ENCODE measurements at places on chromosomes 6 and 20.

GRCh38 chr6:10402648-10403311 is 12.1 kb downstream of the TFAP2A start:
- DNase-seq, result no peak

DNA sequence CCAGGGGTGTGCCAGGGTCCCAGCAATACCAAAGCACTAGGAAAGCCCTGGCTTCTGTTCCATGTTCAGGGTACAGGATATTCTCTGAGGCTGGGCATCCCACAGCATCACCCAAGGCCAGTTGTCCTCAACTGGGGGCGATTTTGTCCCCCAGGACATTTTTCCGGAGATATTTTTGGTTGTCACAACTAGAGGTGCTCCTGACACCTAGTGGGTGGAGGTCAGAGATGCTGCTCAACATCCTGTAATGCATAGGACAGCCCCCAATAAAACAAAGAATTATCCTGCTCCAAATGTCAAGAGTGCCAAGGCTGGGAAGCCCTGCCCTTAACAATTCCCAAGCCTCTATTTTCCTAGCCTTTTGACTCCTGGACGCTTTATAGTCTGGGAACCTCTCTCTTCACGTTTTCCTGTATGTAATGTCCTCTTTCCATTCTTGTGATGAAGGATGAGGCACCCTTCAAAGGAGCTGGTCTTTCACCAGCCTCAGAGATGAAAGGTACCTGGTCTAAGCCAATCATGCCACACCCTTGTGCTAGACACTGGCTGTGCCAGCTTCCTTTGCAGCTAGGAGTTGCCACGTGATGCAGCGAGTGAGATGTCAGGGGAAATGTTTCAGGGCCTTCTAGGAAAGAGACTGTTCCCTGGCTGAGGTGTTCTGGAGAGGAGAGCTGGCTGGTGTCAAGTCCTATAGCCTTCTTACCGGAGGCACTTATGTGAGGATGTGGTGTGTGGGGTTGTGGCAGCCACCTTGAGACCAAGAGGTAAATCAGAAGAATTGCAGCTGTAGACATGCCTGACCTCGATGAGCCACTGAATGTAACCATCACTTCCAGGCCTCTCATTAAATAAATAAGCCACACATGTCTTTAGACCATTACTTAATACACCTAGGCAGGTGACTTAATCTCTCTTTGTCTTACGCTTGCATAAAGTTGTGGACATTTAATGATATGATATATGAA is 23.4 kb upstream of the KCNG1 start:
- DNase-seq, result no peak

- DNase-seq, result no peak
These were observed 158.9 kb upstream of the OLIG3 start for GRCh38 chr6:137652961-137653705.

GRCh38 chr6:163164175-163164900 is 250.2 kb upstream of the QKI start:
- no peak for DNase-seq

GRCh38 chr6:109446072-109446471 is 5.5 kb downstream of the SMPD2 start:
- DNase-seq, result no peak

- no peak for DNase-seq
These were observed 44.8 kb downstream of the POPDC3 start for GRCh38 chr6:105135056-105135455.

DNA sequence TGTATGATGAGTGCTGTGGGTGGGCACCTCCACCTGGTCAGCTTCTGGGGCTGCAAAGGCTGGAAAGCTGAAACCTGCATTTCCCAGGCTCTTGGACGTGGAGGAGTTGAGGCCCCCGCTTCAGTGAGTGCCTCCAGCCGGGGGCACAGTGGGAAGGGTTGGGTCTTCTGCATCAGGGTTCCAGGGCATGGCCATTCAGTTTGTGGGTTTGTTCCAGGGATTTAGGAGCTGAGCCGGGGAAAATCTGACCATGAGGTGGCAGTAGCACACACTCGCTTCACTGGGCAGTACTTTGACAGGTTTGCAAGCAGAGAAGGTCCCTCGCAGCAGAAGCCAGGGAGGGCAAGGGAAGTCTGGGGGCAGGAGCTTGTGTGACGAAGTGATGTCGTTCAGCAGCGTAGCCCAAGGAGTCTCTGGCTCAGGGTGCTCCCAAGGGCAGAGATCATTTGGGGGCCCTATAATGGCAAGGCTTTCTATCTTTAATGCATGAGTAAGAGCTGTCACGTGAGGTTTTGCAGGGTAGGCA is 69.5 kb upstream of the SULF2 start:
- no peak for DNase-seq

GRCh38 chr6:108336971-108337370 is 42.1 kb downstream of the AFG1L start:
- no peak for DNase-seq

DNA sequence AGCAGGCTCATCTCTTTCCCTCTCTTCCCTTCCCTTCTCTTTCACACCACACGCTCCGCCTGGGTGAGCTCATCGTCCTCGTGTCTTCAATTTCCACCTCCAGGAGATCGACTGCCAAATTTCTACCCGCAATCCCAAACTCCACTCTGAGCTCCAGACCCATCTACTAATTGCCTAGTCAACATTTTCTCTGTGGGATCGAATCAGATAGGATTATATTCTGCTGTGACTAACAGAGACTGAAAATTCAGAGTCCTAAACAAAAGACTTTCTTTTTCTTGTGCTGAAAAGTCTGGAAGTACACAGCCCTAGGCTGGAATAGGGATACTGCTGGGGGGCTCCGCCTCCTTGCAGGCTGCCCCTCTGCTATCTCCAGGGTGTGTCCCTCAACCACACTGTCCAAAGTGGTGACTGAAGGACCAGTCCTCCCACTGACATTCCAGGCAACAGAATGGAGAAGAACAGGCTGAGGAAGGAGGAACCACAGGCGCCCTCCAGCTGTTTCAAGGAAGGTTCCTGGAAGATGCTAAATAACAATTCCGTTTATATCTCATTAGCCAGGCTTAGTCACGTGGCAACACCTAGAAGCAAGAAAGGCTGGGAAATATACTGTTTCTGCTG is 5.0 kb upstream of the HSPA12B start:
- DNase-seq, result peak; percentile 84

- peak; percentile 38 for DNase-seq
These were observed 316.9 kb downstream of the QKI start for GRCh38 chr6:163731215-163732013.

All from sigmoid colon (tissue), 7 donors.